Osteoblast (primary cell): ENCODE measurements at places on chromosomes 7 and 10. TPM values are rescaled to one million over a fixed set of nuclear protein-coding genes. Genes with fewer than 3 reads are reported as not detected.

- H3K36me3 ChIP-seq, result no peaks in the 10 kb centered on the region
- no peak overlapping the region for H3K27ac ChIP-seq
- no peak for DNase-seq
- peaks cover 20% of the 10 kb centered on the region for H3K4me1 ChIP-seq
- H3K27me3 ChIP-seq, result no peaks in the 10 kb centered on the region
Observed at GRCh38 chr10:33416209-33416608, 81.7 kb upstream of the NRP1 start.

DNA sequence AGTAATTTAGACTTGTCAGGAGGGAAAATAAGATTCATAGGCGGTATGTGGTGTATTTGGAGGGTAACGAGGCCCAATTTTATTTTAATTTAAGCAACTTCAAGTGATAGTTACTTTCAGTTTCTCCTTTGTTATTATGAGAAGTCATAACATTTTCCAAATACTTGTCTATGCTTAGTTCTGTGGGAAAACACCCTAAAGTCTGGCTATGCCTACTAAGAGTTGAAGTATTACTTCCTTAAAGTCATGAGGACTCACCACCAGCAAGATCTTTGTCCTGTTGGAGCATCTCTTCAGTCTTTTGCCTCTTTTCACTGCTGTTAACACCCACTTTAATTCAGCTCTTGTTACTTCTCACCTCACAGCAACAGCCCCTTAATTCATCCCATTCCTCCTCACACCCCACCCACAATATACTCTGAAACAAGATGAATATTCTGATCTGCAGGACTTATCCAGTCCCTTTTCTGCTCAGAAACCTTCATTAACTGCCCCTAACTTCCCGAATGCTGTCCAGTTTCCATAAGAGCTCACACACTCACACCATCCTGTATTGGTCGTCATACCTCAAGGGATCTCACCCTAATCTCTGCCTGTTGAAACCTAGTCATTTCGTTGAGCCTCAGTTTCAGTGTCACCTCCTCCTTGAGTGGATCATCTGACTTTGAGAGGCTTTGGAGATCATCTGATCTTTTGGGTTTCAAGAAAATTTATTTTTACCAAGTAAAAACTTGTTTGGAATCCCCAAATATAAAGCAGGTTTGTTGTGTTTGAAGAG lies 61.3 kb downstream of the DNAH11 start:
- no peaks in the 10 kb centered on the region for H3K4me1 ChIP-seq
- H3K27ac ChIP-seq, result no peak overlapping the region
- no peak for DNase-seq
- no peaks in the 10 kb centered on the region for H3K27me3 ChIP-seq
- no peaks in the 10 kb centered on the region for H3K36me3 ChIP-seq
- no peak overlapping the region for H3K4me3 ChIP-seq

- H3K27me3 ChIP-seq, result peaks cover 17% of the 10 kb centered on the region
- no peaks in the 10 kb centered on the region for H3K36me3 ChIP-seq
- no peak overlapping the region for H3K27ac ChIP-seq
- H3K4me1 ChIP-seq, result no peaks in the 10 kb centered on the region
- no peak for DNase-seq
Observed at GRCh38 chr10:12435348-12435747, 86.0 kb downstream of the CAMK1D start.

CALHM3 gene
- not detected in 2 replicates for total RNA-seq

- H3K27me3 ChIP-seq, result no peaks in the 10 kb centered on the region
- H3K4me1 ChIP-seq, result no peaks in the 10 kb centered on the region
- H3K36me3 ChIP-seq, result no peaks in the 10 kb centered on the region
- no peak overlapping the region for H3K27ac ChIP-seq
- no peak for DNase-seq
Observed at GRCh38 chr7:123864012-123864411, 19.0 kb downstream of the HYAL4 start.

GALNT17 gene
- 0.29 and 0.36 TPM in 2 replicates for total RNA-seq

- DNase-seq, result peak; percentile 44
- no peaks in the 10 kb centered on the region for H3K4me1 ChIP-seq
- no peaks in the 10 kb centered on the region for H3K36me3 ChIP-seq
Observed at GRCh38 chr7:153522261-153522660, 529.9 kb upstream of the DPP6 start.

DNA sequence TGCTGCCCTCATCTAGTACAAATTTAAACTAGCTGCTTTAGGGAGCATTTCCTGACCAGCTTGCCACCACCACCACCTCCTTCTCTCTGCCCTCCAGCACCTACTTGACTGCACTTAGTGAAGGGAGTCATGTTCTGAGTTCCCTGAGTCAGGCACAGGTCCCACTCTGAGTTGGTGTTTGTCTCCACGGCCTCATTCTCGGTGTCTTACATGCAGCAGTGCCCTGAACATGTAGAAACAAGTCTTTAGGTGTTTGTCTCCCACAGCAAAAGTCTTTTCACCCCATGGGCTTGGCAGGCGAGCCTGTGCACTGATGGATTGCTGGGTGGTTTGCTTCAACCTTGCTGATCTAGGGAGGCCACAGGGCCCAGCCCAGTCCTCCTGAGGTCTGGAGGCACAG lies 16.9 kb downstream of the TSPAN14 start:
- no peak overlapping the region for H3K27ac ChIP-seq
- H3K27me3 ChIP-seq, result no peaks in the 10 kb centered on the region
- H3K4me1 ChIP-seq, result peaks cover 34% of the 10 kb centered on the region
- no peak for DNase-seq
- no peak overlapping the region for H3K4me3 ChIP-seq
- H3K36me3 ChIP-seq, result peaks cover 4% of the 10 kb centered on the region

- peak; percentile 39 for DNase-seq
- peaks cover 33% of the 10 kb centered on the region for H3K4me1 ChIP-seq
- no peaks in the 10 kb centered on the region for H3K36me3 ChIP-seq
- no peak overlapping the region for H3K4me3 ChIP-seq
- no peak overlapping the region for H3K27ac ChIP-seq
Observed at GRCh38 chr10:72310636-72311035, 36.9 kb downstream of the DDIT4 start.
